ENCODE measurements at places on chromosomes 6 and 20. TPM values are rescaled to one million over a fixed set of nuclear protein-coding genes. Genes with fewer than 3 reads are reported as not detected.

DNA sequence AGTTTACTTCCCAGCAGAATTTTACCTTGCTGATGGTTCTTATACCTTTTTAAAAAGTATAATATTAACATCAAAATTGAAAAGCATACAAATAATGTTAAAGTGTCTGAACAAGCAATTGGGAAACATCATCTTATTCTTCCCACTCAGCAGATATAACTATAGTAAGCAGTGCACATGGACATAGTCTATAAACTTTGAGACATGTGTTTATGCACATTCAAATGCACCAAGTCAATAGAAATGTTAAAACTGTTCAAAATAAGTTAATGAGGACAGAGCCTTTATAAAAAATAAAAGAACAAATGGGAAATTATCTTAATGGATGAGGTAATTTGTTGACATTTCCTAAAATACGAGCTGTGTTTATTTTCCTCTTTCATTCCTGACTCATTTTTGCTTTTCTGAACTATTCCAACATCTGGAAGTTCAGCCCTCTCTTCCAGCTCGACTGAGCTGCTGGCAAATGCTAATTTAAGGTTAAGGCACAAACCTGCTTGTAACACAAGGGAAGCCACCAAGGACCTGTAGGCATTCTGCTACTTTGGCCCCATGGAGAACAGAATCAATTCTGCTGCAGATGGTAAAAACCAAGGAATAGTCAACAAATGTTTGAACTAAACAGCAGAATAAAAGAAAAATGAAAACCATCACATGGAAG lies 110.3 kb upstream of the MAP3K4 start:
- DNase-seq = no peak

- DNase-seq = no peak
Observed at GRCh38 chr6:169095153-169095552, 158.5 kb downstream of the THBS2 start.

DNA sequence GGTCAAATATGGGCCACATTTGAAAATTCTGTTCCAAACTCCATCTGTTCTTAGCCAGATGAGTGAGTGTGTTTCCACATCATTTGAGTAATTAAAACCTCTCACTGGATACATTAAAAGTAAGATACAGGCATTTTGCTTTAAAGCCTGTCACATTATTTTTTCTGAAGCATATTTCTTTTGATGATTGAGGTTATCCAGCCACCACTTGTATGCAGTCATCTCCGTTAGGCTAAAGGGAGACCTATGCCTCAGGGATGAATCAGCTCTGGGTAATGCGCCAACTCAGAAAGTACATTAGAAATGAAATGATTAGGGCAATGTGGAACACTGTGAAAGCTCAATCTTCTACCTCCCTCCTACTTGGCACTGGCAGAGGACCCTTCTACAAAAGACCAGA lies 90.7 kb downstream of the SNAP25 start:
- no peak for DNase-seq

DNA sequence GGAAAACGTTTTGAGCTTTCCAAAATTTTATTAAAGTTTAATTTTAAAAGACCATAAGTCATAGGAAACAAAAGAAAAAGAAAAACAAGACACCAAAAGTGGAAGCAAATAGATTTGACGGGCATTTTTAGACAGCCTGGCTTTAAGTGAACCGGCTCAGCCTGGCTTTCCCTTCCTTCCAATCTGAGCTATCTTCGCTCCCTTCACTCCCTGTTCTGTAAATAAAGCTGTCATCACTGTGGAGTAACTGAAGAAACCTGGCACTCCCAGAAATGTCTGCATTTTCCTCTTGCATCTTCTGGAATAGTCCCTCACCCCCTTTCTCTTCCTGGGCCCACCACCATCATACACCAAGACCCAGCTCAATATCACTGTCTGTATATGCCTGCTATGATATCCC lies 131.9 kb downstream of the IMPG1 start:
- DNase-seq = no peak

- no peak for DNase-seq
Observed at GRCh38 chr6:138716013-138716412, 57.6 kb upstream of the CCDC28A start.

Gene MAP3K7
- 15.6 TPM for total RNA-seq

Gene SLC22A2
- total RNA-seq = not detected

DNA sequence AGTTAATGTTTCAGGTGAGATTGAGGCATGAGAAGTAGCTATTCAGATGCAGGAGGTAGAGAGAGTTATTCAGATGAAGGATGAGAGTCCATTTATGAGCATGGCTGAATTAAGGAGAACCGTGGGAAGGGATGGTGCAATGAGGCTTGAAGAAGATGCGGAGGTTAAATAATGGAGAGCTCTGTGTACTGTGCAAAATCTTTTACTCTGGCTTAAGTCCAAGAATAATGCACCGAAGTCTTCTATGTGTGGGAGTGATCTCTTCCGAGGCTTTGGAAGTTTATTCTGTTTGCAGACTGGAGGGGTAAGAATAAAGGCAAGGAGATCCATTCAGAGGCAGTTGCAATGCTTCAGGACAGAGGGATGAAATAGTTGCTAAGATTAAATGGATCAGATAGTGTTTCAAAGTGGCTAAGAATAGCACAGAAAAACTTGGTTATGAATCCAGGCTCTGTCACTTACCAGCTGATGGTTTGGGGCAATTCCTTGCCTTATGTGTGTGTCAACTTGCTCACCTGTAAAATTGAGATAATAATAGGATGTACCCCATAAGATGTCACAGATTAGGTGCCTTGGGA lies 467.1 kb downstream of the HDGFL1 start:
- no peak for DNase-seq

Gene ATG5
- 19.2 TPM for total RNA-seq

Gene PNPLA1
- not detected for total RNA-seq

GRCh38 chr6:25150031-25150430 lies 129.1 kb upstream of the CARMIL1 start:
- DNase-seq = no peak

GRCh38 chr6:118683881-118684872 lies 32.8 kb upstream of the CEP85L start:
- DNase-seq = no peak

- DNase-seq = no peak
Observed at GRCh38 chr6:132179955-132180354, 221.3 kb downstream of the MOXD1 start.

DNA sequence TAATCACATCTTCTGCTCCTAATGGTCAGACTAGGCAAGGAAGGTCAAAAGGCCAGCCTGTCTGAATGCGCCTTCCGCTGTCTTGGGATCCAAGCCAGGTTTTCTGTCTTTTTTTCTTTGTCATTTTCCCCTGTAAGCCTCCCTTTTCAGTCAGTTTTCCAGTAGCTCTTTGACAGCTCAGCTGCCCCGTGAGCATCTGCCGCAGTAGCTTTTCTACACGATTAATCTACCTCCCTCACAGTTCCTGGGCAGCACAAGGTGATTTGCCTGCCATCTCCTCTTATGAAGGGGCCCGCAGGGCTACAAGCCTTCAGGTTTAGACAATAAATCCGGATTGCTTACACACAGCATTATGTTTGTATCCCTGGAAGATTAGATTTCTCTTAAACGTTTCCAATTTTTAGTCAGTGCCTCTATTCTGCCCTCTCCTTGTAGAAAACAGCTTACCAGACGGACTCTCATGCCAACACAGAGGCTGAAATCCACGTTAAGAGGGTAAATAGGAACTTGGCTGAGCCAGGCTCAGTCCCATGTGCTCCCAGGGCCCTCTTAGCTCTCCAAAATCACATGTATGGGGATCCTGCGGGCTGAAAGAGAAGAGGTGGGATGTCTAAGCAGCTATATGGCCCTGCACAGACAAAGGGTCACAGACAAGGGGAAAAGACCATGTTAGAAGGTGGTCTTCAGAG lies 77.2 kb downstream of the LY86 start:
- DNase-seq = no peak

- DNase-seq = no peak
Observed at GRCh38 chr6:156970595-156971112, 193.5 kb downstream of the ARID1B start.

DNA sequence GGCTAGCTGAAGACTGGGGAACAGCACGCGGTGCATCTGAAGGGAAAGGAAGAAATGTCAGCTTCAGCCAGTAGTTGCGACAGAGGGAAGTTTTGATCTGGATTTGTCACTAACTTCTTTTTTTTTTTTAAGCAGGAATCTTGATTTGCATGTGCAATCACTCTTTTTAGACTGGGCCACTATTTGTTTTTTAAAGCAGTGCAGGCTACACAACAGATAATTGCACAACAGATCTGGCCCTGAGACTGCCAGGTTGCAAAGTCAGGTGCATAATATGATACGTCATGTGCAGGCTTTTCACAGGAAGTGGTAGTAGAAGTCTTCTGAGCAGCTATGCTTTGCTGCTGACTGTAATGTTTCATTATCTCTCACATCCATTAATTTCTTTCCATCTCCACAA lies 13.5 kb downstream of the PFDN4 start:
- DNase-seq = no peak

Gene PROKR2
- not detected for total RNA-seq
